Activated CD8-positive, alpha-beta T cell treated with anti-CD3 and anti-CD28 coated beads, Interleukin-2, amount 10 ng/mL, durations not matched to agents 7 days and 5 days (primary cell): ENCODE measurements at places on chromosomes 7 and 10.

- DNase-seq, result no peak
Observed at GRCh38 chr7:4000139-4000538, 682.0 kb upstream of the FOXK1 start.

DNA sequence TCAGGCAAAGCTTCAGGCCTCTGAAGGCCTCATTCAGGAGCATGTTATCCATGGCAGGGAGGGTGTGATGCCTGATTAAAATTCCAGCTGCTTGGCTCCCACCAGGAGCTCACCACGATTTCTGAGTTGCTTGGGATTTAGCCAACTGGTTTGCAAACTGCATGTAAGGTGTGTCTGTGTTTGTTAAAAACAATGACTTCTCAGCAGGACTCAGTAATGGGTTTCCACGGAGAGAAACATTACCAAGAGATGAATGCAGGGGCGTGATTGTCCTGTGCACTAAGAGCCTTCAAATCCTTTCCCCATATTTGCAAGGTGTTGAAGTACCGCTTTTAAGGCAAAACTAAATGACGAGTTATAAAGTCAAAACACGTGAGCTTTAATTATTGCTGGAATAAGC is 88.8 kb upstream of the BTBD16 start:
- no peak for DNase-seq

GRCh38 chr7:48224042-48224441 is 52.8 kb downstream of the ABCA13 start:
- DNase-seq, result no peak

DNA sequence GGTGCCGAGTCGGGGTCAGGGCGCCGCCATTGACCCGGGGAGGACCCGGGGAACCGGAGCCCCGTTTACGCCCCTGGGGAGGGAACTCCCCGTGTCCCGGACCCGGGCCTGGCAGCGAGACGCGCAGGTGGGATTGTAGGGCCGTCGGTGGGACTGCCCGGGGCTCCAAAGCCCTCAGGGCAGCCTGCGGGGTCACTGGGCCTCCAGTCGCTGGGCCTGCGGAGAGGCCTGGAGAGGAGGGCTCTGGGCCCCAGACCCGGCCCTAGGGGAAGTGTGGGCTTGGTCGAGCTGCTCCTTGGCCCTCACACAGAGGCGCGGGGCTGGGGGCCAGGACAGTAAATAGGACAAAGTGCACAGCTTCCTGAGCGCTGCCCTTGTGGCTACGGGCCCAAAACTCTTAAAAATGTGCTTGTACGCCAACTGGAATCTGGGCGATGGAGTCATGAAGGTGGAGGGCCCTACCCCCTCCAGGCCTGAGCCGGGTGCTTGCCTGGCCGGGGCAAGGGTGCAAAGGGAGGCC is 657 bp downstream of the ECHDC3 start:
- no peak for DNase-seq

DNA sequence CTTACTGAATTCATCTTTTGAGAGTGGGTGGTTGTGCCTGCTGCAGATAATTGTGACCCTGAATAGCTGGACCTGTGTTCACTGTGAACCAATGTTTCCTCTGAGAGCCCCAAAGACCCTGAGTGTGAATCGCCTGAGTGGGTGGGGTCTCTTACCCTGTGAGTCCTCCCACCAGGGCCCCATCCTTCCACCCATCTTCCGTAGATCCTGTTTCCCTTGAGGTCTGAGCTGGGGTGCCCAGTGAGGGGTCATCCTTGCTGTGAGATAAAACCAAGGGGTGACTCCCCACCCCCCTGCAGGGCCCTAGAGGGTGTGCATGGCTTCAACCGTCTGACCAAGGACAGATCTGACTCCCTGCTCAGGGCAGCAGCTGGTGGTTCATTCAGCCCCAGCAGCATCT is 78.0 kb upstream of the ZNF479 start:
- no peak for DNase-seq

DNA sequence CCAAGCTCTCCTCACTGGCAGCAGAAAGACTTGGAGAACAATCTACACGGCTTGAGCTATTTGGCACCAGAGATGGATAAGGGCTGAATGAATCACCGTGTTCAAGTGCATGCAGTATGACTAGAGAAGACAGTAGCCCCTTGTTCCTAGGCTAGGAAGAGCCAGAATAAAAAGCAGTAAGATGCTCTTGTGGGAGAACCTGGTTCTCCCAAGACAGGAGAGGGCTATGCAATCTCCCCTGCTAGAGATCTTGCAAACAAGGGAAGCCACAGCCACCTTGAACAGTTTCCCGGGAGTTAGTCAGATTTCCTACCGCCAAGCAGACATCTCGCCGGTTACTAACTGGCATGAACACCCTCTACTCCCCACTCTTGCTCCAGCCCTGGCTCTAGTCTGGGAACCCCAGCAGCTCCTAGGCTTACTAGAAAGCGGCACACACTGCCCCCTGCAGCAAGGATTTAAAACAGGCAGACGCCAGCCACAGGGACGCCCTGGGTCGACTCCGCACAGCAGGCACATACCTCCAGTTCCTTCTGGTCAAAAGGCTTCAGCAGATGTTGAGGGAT is 107.3 kb downstream of the SMURF1 start:
- no peak for DNase-seq

DNA sequence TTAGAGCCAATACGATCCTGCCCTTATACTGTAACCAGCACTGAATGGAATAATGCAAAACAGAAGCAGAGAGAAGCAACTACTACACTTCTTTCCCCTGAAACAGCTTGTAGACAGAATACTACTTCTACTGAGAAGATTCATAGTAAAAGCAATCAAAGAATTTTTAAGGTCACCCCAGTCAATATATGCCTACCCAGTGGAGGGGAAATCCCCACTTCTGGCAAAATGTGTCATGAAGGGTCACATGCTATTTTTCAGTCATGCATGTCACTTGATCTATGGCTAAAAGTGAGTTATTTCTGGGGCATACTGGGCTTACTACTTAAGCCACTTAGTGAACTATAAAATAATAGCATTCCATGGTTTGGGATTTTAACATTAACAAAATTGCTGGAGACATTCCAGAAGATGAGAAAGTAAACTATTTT is 25.6 kb downstream of the IRF5 start:
- DNase-seq, result no peak

GRCh38 chr7:108057951-108058481 is 55.1 kb upstream of the LAMB1 start:
- no peak for DNase-seq

- DNase-seq, result no peak
Observed at GRCh38 chr7:17552373-17552772, 253.9 kb downstream of the AHR start.

DNA sequence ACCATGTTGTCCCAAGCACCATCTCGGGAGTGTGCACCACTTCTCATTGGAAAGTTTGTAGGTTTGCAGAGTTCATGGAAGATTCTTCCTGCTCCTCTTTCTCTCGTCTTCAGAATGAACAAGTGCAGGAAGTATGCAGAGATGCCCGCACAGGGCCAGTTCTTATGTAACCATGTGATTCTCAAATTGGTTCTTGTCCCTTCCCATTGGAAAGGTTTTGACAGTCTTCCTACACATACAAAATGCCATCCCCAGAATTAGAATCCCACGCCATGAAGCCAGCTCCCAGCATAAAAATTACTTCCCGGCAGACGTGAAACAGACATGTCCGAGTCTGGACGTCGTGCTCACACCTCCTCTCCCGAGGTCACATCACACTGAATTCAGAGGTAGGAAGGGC is 251.6 kb downstream of the ELMO1 start:
- DNase-seq, result no peak

GRCh38 chr7:36128448-36129047 is 24.5 kb upstream of the EEPD1 start:
- DNase-seq, result no peak

GRCh38 chr7:152850420-152850819 is 90.9 kb downstream of the ACTR3B start:
- DNase-seq, result no peak

GRCh38 chr10:69568472-69569395 is 4.5 kb downstream of the NEUROG3 start:
- DNase-seq, result no peak

- no peak for DNase-seq
Observed at GRCh38 chr10:131683281-131683861, 217.4 kb upstream of the PPP2R2D start.

DNA sequence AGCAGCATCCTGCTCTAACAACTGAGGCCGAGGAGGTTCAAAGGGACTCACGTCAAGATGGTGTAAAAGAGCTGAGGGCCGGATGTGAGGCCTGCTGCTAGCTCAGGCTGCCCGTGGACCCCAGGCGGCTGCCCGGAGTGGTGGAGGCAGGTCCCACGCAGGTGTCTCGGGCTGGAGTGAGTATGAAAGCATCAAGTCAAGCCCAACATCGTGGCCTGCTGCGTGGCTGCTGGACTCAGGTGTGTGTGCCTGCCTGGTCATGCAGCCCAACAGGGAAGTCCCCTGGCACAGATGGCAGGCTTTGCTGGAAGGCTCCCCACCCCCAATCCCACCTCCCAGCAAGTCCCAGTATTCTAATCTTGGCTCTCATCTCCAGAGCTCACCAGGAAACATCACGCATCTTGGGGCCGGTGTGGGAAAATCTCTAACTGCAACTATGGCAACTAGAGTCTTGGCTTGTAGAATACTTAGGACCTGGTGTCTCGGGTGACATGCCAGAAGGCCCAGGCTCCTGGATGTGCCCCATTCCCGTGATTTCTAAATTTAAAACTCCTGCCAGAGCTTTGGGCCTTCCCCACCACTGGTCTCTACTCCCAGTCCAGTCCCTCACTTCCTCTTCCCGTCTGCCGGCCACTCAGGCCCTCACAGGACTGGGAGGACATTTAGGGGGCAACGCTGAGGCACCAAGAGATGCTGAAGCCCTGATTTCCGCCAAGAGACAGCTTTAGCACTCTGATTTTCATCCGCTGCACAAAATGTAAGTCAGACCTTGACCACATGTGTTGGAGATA is 85.9 kb downstream of the PRKAG2 start:
- no peak for DNase-seq

- no peak for DNase-seq
Observed at GRCh38 chr10:127207081-127207480, 10.7 kb upstream of the INSYN2A start.

DNA sequence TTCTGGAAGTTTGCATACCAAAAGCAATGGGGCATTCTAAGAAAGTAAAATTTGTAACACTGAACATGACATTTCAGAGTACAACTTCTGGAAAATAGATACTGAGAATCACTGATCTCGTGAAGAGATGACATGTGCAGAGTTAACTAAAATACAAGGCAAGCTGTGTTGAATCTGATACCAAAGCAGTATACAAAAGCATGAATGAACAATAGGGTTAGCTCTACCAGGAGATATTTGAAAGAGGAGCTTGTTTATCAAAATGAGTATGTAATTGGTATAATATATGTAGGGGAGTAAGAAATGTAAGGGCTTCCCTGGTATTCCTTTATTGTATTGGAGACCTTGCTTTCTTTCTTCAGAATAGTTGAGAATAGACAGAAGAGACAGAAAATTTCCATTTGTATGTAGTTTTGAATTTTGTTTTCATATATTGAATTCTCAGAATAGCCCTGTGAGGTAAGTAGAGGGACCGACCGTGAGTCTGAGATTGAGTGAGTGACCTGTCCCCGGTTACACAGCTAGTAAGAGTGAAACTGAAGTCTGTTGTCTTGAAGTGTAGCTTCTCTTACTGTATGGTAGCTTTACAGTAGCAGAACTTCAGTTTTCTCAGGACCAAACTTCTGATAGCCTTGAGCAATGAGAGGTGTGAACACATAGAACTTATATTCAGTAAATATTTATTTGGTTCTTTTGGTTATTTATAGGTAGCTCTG is 5.0 kb downstream of the HBP1 start:
- DNase-seq, result no peak

DNA sequence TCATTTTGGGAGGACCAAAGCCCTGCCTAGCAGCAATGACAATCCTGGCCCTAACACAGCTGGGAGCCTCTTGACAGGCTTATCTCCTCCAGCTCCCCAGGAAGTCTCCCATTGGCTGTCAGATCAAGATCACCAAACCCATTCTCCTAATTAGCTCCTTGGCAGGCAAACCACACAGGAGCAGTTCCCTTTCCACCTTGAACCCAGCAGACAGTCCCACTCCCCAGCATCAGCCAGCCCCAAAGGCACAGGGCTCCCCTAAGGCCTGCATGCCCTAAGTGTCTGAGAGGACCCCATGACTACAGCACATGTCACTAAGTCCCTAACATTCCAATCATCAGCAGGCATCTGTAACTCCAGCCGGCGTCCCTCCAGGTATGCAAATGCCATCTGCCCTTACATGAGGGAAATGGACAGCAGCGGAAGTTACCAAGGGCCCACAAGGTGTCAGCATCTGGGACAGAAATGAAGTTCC is 348.5 kb downstream of the KCNMA1 start:
- DNase-seq, result no peak

- DNase-seq, result no peak
Observed at GRCh38 chr7:29797112-29797944, 9.0 kb upstream of the WIPF3 start.

- no peak for DNase-seq
Observed at GRCh38 chr7:141144921-141145629, 71.2 kb downstream of the TMEM178B start.

- no peak for DNase-seq
Observed at GRCh38 chr7:111594602-111595001, 32.3 kb upstream of the IMMP2L start.
